Fibroblast of villous mesenchyme (primary cell): ENCODE measurements at places on chromosomes 3 and 15.
A peak's percentile ranks its signal among the peaks of the same experiment; 100 is the strongest.

DNA sequence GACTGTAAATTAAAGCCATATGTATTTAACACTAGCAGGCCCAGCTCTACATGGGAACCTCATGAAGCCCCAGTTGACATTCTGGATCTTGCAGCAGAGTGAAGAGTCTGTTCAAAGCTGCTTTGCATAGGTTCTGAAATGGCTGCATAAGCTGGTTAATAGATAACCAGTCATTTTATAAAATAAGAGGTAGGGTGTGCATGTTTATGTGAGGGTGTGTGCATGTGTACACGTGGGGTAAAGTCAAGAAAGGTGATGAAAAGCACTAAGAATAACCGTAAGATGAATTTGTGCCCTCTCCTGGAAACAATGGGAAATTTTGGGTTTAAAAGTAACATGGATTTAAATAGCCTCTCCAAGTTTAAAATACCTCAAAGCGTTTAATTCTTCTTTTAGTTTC is 33.0 kb downstream of the PAQR9 start:
- no peak for DNase-seq

- DNase-seq: no peak
Observed at GRCh38 chr3:169871129-169871886, 1.6 kb upstream of the LRRC31 start.

GRCh38 chr15:90718232-90718631 is 1.1 kb downstream of the BLM start:
- no peak for DNase-seq

DNA sequence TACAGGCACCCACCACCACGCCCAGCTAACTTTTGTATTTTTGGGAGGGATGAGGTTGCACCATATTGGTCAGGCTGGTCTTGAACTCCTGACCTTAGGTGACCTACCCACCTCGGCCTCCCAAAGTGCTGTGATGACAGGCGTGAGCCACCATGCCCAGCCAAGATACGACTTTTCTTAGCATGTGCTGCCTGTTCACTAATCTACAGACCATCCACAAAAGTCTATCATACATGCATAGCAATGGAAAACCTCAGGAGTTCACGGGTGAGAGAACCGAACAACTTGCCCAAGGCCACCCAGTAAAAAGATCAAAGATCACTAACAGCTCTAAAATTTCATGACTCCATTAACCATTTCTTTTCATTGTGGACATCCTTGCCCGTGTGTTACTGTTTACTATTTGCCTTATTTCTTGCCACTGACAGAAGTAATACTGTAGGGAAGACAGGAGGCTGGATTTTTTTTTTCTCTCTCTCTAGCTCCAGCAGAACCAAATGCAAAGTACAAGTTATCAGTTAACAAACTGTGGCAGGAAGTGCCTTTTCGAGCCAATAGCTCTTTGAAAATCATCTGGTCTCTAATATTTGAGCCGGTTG is 92.3 kb downstream of the FOXP1 start:
- no peak for DNase-seq

DNA sequence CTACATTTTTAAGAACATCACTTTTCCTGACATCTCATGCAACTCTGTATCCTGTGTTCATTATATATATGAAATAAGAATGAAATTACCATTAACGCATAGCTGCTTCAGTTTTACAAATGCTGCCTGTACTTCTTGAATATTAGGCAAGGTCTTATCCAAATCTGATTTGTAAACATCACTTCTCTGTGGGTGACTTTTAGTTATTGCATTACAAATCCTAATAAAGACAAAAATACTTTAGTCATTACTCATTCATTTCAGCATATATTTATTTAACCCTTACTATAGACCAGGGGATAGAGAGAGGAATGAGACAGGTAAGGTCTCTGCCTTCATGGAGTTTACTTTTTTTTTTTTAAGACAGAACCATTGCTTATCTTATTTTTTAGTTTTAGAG is 36.8 kb downstream of the MTMR10 start:
- DNase-seq: peak; percentile 56

DNA sequence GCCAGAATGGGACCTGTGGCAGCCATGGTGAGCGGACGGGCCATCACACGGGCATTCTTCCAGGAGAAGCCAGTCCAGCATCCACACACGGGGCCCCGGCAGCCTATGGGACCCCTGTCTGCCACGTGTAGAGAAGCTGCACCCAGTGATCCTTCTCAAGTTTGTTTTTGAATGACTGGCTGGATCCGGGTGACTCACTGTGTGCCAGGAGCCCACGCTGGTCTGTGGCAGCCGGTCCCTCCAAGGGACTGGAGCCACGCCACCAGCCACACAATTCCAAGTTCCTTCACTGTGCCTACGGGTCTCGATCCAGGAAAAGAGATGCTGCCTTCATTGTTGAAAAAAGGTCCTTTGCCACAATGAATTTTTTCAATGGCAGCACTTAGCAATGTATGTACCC is 58.1 kb downstream of the ATP10A start:
- no peak for DNase-seq

GRCh38 chr3:16318176-16318575 is 53.2 kb downstream of the OXNAD1 start:
- DNase-seq: peak; percentile 97

DNA sequence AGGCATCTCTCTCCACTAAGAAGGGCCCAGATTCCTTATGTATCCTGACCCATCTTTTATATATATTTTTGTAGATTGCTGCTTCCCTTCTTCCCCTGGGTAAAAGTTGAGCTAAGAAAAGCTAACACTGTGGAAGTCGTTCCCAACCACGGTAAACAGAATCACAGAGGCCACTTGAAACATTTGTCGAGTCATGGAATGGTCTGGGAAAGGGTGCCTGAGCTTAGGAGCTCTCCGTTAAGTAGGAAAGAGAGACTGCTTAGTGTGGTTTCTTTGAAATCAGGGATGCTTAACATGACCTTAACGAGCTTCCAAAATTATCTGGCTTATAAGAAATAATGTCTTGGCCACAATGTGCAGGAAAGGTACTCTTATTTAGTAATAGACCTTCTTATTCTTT is 45.6 kb downstream of the ARNT2 start:
- no peak for DNase-seq

DNA sequence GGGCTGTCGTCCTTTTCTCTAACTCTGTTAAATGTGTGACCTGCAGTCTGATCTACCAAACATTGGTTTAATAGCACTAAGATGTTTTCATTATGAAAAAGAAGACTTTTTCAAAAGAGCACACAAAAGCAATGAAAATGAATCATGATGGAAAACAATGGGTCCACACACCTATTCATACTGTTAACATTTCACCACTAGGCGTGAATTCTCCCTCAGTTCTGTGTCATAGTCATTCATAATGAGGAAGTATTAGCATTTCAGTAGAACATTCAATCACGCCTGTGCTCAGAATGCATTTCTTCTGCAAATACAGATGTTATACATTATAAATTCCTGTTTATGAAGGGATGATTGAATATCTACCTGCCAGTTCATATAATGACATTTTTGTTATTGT is 35.9 kb downstream of the EIF4E3 start:
- DNase-seq: no peak

DNA sequence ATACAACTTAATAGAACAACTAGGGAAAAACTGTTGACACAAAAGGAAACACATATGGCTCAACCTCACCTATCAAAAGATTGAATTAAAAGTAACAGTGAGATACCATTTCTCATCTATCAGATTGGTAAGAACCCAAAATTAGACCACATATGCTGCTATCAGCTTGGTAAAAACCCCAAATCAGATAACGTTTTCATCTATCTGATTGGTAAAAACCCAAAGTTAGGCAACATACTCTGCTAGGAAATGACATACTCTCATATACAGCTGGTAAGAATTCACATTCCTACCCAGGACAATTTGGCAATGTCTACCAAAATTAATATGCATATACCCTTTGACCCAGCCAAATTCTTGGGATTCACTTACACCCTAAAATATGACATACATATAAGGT is 26.3 kb downstream of the NRG4 start:
- peak; percentile 44 for DNase-seq

DNA sequence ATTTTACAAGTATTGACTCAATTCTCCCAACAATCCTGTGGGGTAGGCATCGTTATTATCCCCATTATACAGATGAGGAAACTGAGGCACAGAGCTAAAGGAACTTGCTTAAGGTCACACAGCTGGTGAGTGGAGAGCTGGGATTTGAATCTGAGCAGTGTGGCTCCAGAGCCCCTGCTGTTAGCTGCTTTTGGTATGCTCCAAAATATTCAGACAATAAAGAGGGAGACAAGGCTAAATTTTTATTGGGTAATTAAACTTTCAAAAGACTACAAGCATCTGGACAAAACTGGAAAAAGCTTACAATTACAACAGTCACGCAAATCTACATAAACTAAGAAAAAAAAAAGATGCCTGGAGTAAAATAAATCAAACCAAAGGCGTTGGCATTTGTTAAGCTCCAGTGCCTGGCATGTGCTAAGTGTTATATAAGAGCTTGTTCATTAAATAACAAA is 27.7 kb downstream of the CCDC13 start:
- DNase-seq: no peak

- DNase-seq: no peak
Observed at GRCh38 chr3:72035606-72036005, 250.7 kb upstream of the PROK2 start.

DNA sequence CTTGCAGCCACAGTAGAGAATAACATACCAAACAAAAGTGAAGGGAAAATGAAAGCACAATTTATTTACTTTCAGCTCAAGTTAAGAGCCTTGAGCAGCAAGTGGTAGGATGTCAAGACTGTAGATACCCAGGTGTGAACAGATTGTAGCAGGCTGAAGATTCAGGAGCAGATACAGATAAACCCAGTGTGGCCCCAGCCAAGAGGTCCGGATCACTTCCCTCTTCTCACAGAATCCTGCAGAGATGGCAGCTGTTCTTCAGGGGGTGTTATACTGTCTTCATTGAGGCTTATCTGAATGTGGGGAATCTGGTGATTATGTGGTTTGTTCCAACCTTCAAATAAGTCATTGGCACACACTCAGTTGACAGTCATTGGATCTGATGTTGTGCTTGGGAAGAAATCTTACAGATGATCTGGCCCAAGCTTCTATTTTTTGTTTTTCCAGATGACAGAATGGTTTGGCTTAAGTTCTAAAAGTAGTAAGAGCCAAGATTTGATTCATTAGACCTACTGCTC is 2.2 kb downstream of the STARD9 start:
- peak; percentile 28 for DNase-seq

DNA sequence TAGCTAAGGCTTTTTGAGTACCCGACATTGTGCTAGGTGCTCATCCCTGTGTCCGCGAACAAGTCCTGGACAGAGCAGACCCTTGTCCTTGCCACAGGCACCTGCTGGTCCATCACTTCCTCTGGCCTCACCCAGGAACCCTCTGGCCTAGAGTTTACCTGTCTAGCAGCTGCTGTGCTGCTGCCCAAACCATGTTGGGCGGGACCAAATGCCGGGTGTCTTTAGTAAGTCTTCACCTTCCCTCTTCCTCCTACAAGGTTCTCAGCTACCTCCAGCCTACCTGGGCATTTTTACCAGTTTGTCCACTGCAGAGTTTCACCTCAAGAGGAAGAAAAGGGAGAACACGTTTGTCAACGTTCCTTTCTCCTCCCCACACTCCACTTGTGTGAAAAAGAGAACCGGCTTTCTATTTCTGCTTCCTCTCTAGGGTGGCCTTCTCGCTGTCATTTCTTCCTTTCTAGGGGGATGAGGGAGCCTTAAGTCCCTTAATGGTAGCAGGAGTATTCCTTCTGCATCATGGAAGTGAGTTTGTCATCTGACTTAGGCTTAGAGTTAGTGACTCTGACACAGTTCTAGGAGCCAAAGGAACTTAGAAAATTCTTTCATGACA is 80.4 kb upstream of the GCNT3 start:
- no peak for DNase-seq

GRCh38 chr15:25967116-25967515 is 104.0 kb upstream of the ATP10A start:
- no peak for DNase-seq

DNA sequence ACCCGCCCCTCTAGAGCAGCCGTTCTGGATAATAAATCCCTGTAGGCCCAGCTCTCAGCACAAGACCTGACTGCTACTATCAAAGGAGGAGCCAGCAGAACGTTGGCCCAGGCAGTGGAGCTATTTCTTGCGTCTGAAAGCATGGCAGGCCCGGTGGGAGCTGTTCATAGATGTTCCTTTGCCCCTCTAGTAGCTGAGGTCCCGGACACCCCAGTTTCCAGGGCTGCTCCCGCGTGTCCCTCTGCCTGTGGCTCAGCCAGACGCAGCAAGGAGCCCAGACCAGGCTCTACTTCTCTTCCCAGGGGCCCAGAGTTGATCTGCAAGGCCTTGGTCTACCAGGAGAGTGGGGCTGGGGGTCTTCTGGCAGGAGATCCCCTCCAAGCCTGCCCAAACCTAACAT is 76.1 kb downstream of the FAM174B start:
- no peak for DNase-seq

GRCh38 chr3:46300461-46300789 is 53.5 kb upstream of the CCR2 start:
- no peak for DNase-seq

GRCh38 chr3:141039589-141039988 is 11.6 kb upstream of the SPSB4 start:
- no peak for DNase-seq

DNA sequence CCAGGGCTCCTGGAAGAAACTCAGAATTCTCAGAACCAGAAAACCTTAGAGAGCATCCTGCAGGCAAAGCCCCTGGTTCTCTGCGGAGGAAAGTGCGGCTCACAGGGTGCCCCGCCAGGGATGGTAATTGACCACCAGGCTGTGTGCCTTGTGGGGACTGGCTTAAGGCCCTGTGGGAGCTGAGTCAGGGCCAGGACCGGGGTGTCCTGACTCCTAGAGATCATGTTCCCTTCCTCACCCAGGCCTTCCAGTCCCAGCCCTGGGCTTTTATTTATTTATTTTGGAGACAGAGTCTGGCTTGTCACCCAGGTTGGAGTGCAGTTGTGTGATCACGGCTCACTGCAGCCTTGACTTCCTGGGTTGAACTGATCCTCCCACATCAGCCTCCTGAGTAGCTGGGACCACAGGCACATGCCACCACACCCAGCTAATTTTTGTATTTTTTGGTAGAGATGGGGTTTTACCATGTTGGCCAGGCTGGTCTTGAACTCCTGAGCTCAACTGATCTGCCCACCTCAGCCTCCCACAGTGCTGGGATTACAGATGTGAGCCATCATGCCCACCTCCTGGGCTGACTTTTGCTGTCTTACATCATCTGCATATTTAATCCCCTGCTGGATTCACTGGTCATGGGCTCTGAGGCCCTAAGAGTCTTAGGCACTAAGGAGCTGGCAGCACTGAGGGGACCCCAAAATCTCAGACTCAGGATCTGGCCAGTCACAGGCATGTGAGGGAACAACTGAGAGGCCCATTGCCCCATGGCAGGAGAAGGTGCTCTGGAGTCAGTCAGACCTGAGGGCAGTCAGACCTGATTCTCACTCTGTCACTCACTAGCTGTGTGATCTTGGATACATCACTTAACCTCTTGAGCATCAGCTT is 20.4 kb upstream of the LAMP3 start:
- DNase-seq: no peak

GRCh38 chr3:43629257-43629656 is 7.4 kb upstream of the ANO10 start:
- no peak for DNase-seq

- DNase-seq: peak; percentile 95
Observed at GRCh38 chr3:32743934-32744333, 58.9 kb downstream of the CNOT10 start.
